ENCODE measurements at places on chromosomes 4 and X.

DNA sequence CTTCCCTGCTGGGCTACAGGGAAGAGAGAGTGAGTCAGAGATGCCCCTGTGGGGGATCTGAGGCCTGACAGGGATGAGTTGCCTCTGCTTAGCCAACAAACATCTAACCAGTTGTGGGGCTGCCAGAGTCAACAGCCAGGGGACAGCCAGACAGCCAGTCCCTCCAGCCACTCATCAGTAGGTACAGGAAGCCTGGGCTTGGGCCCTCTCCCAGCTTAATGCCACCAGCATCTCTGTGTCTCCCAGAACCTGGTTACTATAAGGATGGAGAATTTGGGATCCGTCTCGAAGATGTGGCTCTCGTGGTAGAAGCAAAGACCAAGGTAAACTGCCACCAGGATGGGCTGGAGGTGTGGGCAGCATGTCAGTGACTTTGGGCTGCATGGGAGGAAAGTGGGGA is 17.3 kb upstream of the SASH3 start:
- no peak for DNase-seq

DNA sequence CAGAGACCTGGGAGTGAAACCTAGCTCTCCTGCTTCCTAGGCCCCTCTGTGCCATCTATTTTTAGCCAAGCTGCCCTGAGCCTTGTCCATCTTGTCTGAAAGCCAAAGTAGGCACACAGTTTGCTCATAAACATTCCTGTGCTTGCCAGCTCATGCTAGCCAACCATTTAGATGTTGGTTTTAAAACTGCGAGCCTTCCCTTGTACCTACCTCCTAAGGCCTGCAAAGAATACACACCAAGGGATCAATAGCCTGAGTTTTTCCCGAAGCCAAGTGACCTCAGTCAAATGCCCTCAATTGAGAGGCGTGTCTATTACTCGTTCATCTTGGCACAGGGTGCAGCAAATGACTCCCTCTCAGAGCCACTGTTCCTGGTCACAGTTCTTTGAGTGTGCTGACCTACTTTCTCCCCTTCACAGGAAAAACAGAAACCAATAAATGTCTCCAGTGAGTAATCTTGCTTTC is 48.5 kb downstream of the ZCCHC12 start:
- DNase-seq = no peak

DNA sequence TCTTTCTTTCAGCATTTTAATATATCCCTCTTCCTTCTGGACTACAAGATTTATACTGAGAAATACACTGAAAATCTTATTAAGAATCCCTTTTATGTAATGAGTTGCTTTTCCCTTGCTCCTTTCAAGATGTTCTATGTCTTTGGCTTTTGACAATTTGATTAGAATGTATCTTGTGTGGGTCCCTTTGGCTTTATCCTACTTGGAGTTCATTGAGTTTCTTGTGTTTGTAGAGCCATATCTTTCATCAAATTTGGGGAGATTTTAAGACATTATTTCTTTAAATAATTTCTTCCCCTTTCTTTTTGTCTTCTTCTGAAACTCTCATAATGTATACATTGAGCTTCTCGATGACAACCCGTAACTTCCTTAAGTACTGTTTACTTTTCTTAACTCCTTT is 739.9 kb upstream of the AMOT start:
- no peak for DNase-seq

GRCh38 chr4:147749811-147750321 is 18.0 kb downstream of the ARHGAP10 start:
- DNase-seq = no peak

DNA sequence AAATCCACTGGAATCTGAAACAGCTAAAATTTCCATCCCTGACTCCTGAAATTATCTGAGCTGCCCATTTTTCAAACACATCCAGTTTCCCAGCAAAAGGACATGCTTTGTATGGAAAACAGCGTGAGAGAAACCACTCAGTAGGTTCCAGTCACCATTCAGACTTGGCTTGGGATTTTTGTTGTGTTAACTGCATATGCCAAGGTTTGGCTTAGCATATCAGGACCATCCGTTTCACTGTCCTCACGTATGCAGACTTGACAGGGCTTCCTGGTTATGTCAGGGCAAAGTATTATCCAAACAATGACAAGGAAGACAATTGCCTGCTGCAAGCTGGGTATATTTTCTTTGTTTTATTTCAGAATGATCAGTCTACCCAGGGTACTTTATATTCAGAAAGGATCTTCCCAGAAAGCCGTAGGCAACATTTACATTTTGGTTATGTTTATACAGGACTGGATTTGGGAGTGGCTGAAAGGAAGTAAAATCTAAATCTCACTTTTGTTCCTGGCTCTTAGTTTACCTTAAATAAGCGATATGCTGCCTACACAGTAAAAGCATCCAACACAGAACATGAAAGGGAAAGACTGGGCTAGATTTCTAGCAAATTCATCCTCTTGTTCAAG is 41.3 kb upstream of the CCKAR start:
- no peak for DNase-seq

- no peak for DNase-seq
Measured at GRCh38 chrX:69210581-69210980, 45.3 kb upstream of the PJA1 start.

GRCh38 chr4:70359115-70359661 is 1.4 kb upstream of the SMR3A start:
- DNase-seq = no peak

- peak; percentile 31 for DNase-seq
Measured at GRCh38 chrX:102345916-102346315, 93.9 kb downstream of the NXF2B start.

- no peak for DNase-seq
Measured at GRCh38 chrX:1932231-1932630, 317.4 kb downstream of the ASMT start.

DNA sequence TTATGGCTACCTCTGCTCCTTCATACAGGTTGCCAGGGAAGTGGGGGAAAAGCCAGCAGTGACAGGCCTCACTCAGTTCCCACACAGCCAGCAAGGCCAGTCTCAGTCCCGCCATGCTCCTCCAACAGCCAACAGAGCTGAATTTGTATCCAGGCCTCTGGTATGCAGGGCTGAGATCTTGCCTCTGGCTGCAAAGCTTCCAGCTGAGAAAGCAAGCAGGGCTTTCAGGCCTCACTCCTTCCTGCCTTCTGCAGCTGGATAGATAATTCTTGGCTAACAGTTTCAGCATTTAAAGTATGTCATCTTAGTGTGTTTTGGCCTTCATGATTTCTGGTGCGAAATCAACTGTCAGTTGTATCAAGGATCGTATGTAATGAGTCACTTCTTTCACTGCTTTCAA is 103.6 kb downstream of the GNL3L start:
- DNase-seq = peak; percentile 18

GRCh38 chr4:26044524-26044923 is 130.5 kb downstream of the SMIM20 start:
- no peak for DNase-seq

Measured in right hindlimb (tissue), 1 donor.